ENCODE measurements at places on chromosomes 6 and 20.
A peak's percentile ranks its signal among the peaks of the same experiment; 100 is the strongest.

DNA sequence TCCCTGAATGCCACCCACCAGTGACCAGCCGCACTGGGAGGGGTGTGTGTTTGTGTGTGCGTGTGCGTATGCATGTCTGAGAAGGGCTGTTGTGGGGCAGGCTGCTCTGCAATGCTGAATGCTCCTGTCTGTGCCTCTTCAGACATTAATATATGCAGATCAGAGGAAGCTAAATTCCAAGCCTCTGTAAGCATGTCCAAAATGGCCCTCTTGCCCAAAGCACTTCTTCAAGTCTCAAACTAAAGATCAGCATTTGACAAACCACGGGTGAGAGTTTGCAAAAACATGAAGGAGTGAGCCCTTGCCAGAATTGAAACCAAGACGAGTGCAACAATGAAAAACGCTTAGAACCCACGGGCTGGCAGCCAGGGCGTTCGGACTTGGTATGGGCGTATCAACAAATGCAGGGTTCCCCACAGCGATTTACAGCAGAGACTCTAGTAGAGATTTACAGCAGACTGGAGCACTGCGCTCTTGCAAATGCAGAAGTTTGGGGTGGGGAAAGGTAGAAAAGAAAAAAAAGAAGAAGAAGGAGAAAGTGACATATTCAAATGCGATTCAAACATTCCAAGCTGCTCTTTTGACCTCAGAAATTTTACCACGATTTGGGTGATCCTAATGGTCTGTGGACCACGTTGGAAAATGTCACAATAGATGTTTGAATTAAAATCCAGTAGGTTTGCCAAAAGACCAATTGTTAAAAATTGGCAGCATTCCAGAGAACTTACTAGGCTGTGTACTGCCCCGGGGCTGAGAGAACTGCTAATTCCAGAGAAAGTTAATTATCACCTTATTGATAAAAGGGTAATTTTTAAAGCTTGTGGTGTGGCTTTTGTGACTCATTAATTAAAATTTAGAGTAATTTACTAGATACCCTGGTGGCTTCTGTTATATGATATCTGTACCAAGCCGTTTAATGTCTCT, 3.5 kb downstream of the SCML4 start:
- peak; percentile 47 for DNase-seq

DNA sequence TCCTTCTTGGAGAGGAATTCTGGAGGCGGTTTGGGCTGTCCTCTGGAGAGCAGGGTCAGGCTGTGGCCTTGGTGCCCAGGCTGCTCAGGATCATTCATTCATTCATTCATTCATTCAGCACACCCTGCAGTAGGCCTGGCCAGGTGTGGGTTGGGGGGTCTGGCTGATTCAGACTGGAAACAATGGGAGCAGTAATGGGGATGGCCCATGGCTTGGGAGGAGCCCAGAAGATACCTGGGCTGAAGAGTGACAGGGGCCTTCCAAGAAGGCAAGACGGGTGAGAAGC, 31.5 kb downstream of the TOX2 start:
- no peak for DNase-seq

- no peak for DNase-seq
Observed at GRCh38 chr20:57964011-57964862, 254.4 kb upstream of the PMEPA1 start.

- no peak for DNase-seq
Observed at GRCh38 chr20:13340088-13340487, 119.0 kb downstream of the ISM1 start.

DNA sequence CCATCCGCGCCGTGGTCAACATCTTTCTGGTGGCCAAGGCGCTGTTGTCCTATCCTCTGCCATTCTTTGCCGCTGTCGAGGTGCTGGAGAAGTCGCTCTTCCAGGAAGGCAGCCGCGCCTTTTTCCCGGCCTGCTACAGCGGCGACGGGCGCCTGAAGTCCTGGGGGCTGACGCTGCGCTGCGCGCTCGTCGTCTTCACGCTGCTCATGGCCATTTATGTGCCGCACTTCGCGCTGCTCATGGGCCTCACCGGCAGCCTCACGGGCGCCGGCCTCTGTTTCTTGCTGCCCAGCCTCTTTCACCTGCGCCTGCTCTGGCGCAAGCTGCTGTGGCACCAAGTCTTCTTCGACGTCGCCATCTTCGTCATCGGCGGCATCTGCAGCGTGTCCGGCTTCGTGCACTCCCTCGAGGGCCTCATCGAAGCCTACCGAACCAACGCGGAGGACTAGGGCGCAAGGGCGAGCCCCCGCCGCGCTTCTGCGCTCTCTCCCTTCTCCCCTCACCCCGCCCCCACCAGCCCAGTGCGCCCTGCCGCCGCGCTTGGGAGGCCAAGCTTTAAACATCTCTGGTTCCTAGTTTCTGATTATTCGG, 4.0 kb downstream of the SLC32A1 start:
- DNase-seq = no peak
